ENCODE measurements at places on chromosomes 1 and 21. TPM values are rescaled to one million over a fixed set of nuclear protein-coding genes. Genes with fewer than 3 reads are reported as not detected.

GRCh38 chr1:24266398-24266941, 52.7 kb upstream of the GRHL3 start:
- H3K27ac ChIP-seq = no peak overlapping the region
- H3K36me3 ChIP-seq = no peaks in the 10 kb centered on the region
- no peaks in the 10 kb centered on the region for H3K27me3 ChIP-seq
- H3K4me3 ChIP-seq = no peak overlapping the region

- H3K36me3 ChIP-seq = no peaks in the 10 kb centered on the region
- DNase-seq = peak; percentile 67
Measured at GRCh38 chr1:6490181-6491080, 1.0 kb downstream of the PLEKHG5 start.

DNA sequence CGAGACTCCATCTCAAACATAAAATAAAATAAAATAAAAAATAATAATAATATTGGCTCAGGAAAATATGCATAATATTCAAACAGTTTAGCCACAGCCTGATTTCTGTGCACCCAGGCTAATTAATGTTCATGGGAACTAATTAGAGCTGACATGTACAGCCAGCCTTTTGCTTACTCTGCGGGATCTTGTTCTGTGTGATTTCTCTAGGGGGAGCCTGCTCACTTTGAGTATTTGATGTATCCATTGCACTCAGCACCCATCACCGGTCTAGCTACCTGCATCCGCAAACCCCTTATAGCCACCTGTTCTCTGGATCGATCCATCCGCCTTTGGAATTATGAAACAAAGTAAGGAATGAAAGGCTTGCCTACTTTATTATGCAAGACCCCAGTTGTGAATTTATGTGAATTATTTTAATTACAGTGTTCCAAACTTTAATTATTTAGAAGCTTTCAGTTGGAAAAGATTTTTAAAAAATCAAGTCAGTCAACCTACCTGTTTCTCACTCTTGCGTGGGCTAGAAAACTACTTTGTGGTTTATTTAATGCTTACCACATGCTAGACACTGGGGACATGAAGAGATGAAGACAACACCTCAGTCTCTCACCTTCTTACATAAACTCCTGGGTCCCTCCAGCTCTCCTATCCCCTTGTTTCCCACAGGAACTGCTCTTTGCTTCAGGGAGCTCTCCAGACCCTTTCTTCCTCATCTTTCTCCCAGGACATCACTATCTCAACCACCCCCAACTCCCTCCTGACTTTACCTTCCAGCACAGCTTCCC, 25.4 kb downstream of the CFAP57 start:
- H3K4me3 ChIP-seq = no peak overlapping the region
- H3K4me1 ChIP-seq = no peaks in the 10 kb centered on the region
- H3K27ac ChIP-seq = no peak overlapping the region

DNA sequence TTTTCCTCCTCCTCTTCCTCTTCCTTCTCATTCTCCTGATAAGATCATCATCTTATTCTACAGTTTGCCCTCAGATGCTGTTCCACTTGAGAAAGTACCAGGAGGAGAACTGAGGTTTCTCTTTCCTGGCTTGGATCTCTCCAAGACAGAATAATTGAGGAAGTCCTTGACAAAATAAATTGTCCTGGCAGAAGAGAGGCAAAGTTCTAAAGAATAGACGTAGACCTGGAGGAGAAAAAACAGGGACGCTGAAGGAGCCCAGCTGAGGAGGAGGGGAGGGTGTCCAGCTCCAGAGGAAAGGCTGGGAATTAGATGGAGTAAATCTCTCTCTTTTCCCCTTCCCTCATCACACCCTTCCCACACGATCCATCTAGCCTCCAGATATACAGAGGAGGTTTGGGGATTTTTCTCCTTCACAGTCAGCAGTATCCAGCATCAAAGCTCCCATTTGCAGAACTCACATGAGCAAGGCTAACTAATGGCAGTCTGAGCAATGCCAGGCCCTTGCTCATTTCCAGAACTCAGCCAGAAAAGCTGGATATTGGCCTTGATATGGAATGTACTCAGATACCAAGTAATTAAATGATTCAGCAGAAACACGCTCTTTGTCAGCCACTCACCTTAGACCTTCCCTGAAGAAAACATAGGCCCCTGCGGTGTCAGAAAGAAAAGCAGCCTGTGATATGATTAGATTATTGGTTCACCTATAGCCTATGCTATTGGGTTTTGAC, 5.1 kb upstream of the GNG12 start:
- no peaks in the 10 kb centered on the region for H3K36me3 ChIP-seq
- DNase-seq = no peak
- H3K4me3 ChIP-seq = no peak overlapping the region
- peaks cover 2% of the 10 kb centered on the region for H3K4me1 ChIP-seq

Gene CYP4X1
- total RNA-seq = not detected

DNA sequence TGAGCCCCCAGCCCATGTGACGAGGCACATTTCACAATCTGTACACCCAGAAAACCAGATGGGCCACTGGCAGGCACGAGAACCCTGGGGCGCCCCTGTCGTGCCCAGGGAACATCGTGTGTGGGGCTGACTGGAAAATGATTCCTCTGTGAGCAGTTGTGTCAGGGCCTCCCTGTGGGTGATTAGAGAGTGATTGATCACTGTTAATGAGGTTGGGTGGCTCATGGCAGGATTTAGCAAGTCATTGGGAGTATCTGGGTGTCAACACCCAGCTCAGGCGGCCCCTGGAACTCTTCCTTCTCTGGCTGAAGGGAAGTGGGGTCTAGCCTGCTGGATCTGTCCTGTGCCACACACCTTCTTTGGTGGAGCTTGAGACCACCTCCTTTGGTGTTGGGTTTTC, 5.7 kb downstream of the GRHL3 start:
- H3K36me3 ChIP-seq = no peaks in the 10 kb centered on the region
- no peak overlapping the region for H3K4me3 ChIP-seq
- peaks cover 19% of the 10 kb centered on the region for H3K4me1 ChIP-seq
- no peak overlapping the region for H3K27ac ChIP-seq

Gene TTLL10
- total RNA-seq = 0.37 TPM

Gene EPHA10
- total RNA-seq = 0.61 TPM

- H3K27me3 ChIP-seq = no peaks in the 10 kb centered on the region
- H3K27ac ChIP-seq = peak overlapping the region; percentile 83
- peaks cover 78% of the 10 kb centered on the region for H3K4me1 ChIP-seq
- no peaks in the 10 kb centered on the region for H3K36me3 ChIP-seq
Measured at GRCh38 chr1:23577056-23578004, 18.0 kb upstream of the ID3 start.

Gene IGSF3
- 0.49 TPM for total RNA-seq

GRCh38 chr1:160665330-160666078, 18.7 kb upstream of the SLAMF1 start:
- DNase-seq = peak; percentile 36
- H3K4me3 ChIP-seq = no peak overlapping the region
- H3K27ac ChIP-seq = peak overlapping the region; percentile 57
- H3K4me1 ChIP-seq = peaks cover 46% of the 10 kb centered on the region
- H3K36me3 ChIP-seq = no peaks in the 10 kb centered on the region

GRCh38 chr1:110070671-110071242, at the start of gene ALX3:
Gene ALX3, minus strand, starts transcription at chr1:110070672. Its CDS starts 60 bp downstream, at chr1:110070612.
- DNase-seq = no peak
- no peaks in the 10 kb centered on the region for H3K36me3 ChIP-seq
- H3K27ac ChIP-seq = no peak within 1 kb of the TSS
- peaks cover 40% of the 10 kb centered on the region for H3K4me1 ChIP-seq
- H3K4me3 ChIP-seq = peak within 1 kb of the TSS; percentile 41
- H3K27me3 ChIP-seq = peaks cover 60% of the 10 kb centered on the region

- no peaks in the 10 kb centered on the region for H3K27me3 ChIP-seq
- H3K36me3 ChIP-seq = no peaks in the 10 kb centered on the region
- no peak overlapping the region for H3K4me3 ChIP-seq
Measured at GRCh38 chr1:207288315-207288714, 33.2 kb upstream of the CD55 start.

- H3K27ac ChIP-seq = no peak overlapping the region
- H3K4me1 ChIP-seq = no peaks in the 10 kb centered on the region
- no peak overlapping the region for H3K4me3 ChIP-seq
- H3K36me3 ChIP-seq = no peaks in the 10 kb centered on the region
Measured at GRCh38 chr1:27299385-27300271, 22.3 kb upstream of the TMEM222 start.

Gene VSIG8
- total RNA-seq = not detected

Gene TMEM51
- total RNA-seq = 0.30 TPM

GRCh38 chr21:45354970-45355369, 50.0 kb upstream of the COL18A1 start:
- DNase-seq = no peak
- H3K27me3 ChIP-seq = no peaks in the 10 kb centered on the region
- no peaks in the 10 kb centered on the region for H3K4me1 ChIP-seq
- H3K27ac ChIP-seq = no peak overlapping the region
- no peak overlapping the region for H3K4me3 ChIP-seq

- no peak overlapping the region for H3K27ac ChIP-seq
- no peaks in the 10 kb centered on the region for H3K27me3 ChIP-seq
- H3K4me3 ChIP-seq = no peak overlapping the region
- H3K36me3 ChIP-seq = no peaks in the 10 kb centered on the region
- no peak for DNase-seq
Measured at GRCh38 chr1:60637651-60638050, 444.7 kb upstream of the NFIA start.

GRCh38 chr21:17045214-17045853, 467.5 kb upstream of the CXADR start:
- H3K36me3 ChIP-seq = no peaks in the 10 kb centered on the region
- DNase-seq = no peak
- no peak overlapping the region for H3K27ac ChIP-seq
- H3K27me3 ChIP-seq = no peaks in the 10 kb centered on the region
- no peaks in the 10 kb centered on the region for H3K4me1 ChIP-seq

GRCh38 chr1:217525773-217526490, 105.0 kb downstream of the GPATCH2 start:
- H3K27me3 ChIP-seq = no peaks in the 10 kb centered on the region
- no peaks in the 10 kb centered on the region for H3K4me1 ChIP-seq
- no peak overlapping the region for H3K27ac ChIP-seq
- H3K36me3 ChIP-seq = peaks cover 1% of the 10 kb centered on the region

Gene GOLT1A
- total RNA-seq = not detected

GRCh38 chr1:3069491-3070308, 697 bp downstream of the PRDM16 start:
- H3K36me3 ChIP-seq = no peaks in the 10 kb centered on the region
- H3K27ac ChIP-seq = no peak overlapping the region
- peaks cover 4% of the 10 kb centered on the region for H3K4me1 ChIP-seq
- DNase-seq = peak; percentile 19
- no peaks in the 10 kb centered on the region for H3K27me3 ChIP-seq
- peak overlapping the region; percentile 55 for H3K4me3 ChIP-seq

DNA sequence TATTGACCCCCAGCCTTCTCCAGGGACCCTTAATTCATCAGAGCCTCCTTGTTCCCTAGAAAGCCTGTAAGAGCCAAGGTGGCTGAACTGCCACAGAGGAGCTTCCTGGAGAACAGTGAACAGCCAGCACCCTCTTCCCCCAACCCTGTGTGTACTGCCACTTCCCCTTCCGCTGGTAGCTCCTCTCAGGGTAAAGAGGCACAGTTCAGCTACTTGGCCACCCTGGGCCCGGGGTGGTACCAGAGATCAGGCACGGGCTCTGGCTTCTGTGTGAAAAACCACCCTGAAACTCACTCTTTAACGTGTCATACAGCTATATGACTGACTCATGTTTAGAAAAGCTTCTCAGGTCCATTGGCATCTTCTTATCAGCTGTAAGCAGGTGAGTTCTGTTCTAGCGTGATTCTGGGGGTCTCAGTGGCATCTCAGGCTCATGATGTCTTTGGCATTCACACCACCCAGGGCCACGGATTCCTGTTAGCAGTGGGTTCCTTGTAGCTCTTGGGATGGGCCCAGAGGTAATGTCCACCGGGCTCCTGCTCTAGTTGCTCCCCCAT, 22.4 kb downstream of the ARMH1 start:
- peak; percentile 64 for DNase-seq
- H3K4me1 ChIP-seq = peaks cover 44% of the 10 kb centered on the region
- no peaks in the 10 kb centered on the region for H3K27me3 ChIP-seq
- peak overlapping the region; percentile 67 for H3K27ac ChIP-seq

Gene COL16A1
- not detected for total RNA-seq

- peak; percentile 88 for DNase-seq
- no peaks in the 10 kb centered on the region for H3K36me3 ChIP-seq
- peaks cover 22% of the 10 kb centered on the region for H3K4me1 ChIP-seq
- H3K4me3 ChIP-seq = no peak overlapping the region
- H3K27ac ChIP-seq = no peak overlapping the region
Measured at GRCh38 chr1:27858072-27858948, 14.0 kb upstream of the THEMIS2 start.

Gene NR5A2
- total RNA-seq = 0.07 TPM

DNA sequence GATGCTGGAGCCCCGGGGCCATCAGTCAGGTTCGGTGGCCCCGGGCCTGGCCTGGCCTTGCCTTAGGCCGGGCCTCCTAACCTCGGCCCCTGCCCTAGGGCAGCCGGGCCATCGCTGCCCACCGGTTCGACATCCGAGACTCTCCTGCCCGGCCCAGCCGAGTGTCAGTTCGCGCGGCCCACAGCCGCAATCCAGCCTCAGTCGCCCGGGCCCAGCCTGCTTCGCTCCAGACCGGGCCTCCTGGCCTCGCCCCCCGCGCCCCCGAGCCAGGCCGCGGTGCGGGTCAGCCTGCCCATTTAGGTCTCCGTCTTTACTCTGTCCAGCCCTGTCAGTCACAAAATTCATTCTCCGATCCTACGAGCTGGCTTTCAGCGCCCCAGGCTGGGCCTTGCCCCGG, 777 bp downstream of the LRRC41 start:
- no peak for DNase-seq
- H3K4me1 ChIP-seq = peaks cover 23% of the 10 kb centered on the region
- H3K36me3 ChIP-seq = peaks cover 5% of the 10 kb centered on the region

GRCh38 chr21:29130270-29130969, at the start of gene MAP3K7CL:
Gene MAP3K7CL, plus strand, starts transcription at chr21:29130644. Its CDS starts 2,701 bp downstream, at chr21:29133345.
- DNase-seq = no peak
- H3K4me3 ChIP-seq = no peak within 1 kb of the TSS
- H3K27me3 ChIP-seq = no peaks in the 10 kb centered on the region
- H3K27ac ChIP-seq = no peak within 1 kb of the TSS

- H3K36me3 ChIP-seq = peaks cover 5% of the 10 kb centered on the region
- no peak overlapping the region for H3K27ac ChIP-seq
- H3K4me1 ChIP-seq = peaks cover 18% of the 10 kb centered on the region
- no peak overlapping the region for H3K4me3 ChIP-seq
Measured at GRCh38 chr1:157542676-157543075, 9.6 kb downstream of the FCRL5 start.

- H3K4me3 ChIP-seq = no peak overlapping the region
- H3K4me1 ChIP-seq = no peaks in the 10 kb centered on the region
- no peaks in the 10 kb centered on the region for H3K27me3 ChIP-seq
- DNase-seq = no peak
- no peak overlapping the region for H3K27ac ChIP-seq
- H3K36me3 ChIP-seq = no peaks in the 10 kb centered on the region
Measured at GRCh38 chr1:7572654-7573152, 198.4 kb upstream of the VAMP3 start.

DNA sequence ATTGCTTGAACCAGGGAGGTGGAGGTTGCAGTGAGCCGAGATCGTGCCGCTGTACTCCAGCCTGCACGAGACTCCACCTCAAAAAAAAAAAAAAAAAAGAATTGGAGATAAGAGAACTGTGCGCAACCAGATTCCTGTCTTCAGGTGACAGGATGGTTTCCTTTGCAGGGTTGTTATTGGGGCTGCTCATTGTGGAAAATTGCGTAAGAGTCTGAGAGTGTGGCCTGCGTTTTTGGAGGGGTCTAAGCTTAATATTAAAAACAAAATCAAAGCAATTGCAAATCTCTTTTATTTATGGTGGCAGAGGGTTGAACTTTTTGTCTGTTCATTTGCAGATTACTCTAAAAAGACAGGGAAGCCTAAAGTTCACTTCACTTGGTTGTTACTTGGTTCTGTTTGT, 36.0 kb upstream of the BCAR3 start:
- H3K4me1 ChIP-seq = peaks cover 25% of the 10 kb centered on the region
- no peak for DNase-seq
- H3K4me3 ChIP-seq = no peak overlapping the region
- H3K27me3 ChIP-seq = no peaks in the 10 kb centered on the region

Gene GJA4
- not detected for total RNA-seq

- H3K36me3 ChIP-seq = no peaks in the 10 kb centered on the region
- peaks cover 2% of the 10 kb centered on the region for H3K27me3 ChIP-seq
- DNase-seq = no peak
Measured at GRCh38 chr1:53477651-53478501, 18.7 kb downstream of the DMRTB1 start.
